ENCODE measurements at places on chromosomes 2 and 18.

DNA sequence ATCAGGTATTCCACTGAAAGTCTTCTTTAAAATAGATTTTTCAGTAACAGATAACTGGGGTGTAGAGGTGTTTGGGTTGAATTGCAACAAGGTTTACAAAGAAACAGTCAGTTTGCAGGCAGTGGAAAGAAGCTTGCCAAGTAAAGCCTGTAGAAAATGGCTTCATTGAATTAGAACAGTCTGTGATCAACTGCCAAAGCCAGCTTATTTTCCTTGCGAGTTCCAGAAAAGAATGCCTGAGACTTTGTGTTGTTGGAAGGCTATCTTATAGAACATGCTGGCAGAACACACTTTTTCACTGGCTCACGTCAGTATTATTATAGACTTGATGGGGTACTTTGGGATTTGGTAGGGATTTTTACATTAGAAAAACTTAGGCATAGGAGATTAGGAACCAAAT lies 601.0 kb downstream of the XIRP2 start:
- no peak for DNase-seq

- no peak for DNase-seq
Observed at GRCh38 chr18:77700051-77700450, 450.4 kb downstream of the GALR1 start.

DNA sequence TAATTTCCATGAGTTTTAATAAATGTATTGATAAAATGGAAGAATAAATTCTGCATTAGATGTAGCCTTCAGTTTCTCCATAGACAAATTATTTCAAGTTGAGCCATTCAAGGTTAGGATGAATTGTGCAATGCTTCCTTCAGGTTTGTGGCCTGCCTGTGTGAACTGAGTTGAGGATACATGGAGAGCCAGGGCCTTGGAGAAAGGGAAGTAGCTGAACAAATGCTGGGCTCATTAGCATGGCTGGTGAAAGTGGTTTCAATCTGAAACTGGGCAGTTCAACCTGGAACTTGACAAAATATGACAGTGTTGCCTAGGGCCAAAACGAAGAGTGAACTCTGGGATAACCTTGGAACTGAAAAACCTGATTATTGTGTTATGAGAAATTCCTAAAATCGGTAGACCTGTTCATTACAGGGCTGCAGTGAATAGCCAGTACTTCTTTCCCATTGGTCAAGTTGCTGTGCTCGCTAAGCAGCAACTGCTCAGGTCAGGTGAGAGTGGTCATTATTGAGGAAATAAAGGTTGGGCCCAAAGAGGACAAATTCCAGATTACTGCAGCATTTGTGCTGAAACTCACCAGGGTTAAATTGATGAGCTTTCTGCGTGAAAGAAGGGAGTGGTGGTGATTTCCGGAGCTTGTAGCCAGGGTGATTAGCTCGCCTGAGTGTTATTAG lies 12.7 kb downstream of the INPP1 start:
- DNase-seq, result no peak

GRCh38 chr2:25794544-25795276 lies 83.6 kb downstream of the ASXL2 start:
- DNase-seq, result no peak

GRCh38 chr2:174606336-174606735 lies 8.7 kb upstream of the WIPF1 start:
- DNase-seq, result no peak

DNA sequence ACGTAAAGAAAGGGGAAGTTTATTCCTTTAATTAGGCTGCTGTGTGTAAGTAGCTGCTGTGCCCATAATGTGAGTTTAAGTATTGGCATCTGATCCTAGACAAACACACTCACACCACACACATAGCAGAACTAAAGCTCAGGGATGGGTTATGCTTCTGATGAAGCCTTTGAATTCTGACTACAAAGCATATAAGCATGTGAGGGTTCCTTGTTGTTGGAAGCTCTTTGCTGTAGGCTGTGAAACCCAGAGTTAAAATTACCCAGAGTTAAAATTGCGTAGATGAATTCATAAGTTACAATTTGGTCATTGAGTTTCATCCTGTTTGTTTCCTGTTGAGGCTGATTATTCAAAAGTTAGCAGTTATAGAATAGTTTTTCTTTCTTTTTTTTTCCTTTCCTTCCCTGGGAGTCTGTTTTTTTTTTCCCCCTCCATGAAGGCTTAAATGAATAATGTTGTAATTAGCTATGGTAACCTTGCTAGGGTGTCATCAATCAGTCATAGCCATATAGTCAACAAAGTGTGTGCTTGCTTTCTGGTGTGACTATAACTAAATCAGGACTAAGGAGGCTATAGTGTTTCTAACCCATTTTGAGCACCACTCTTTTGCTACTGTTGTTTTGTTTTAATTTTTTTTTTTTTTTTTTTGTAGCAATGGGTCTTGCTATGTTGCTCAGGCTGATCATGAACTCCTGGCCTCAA lies 426.1 kb downstream of the PARD3B start:
- no peak for DNase-seq

GRCh38 chr2:39127973-39128372 lies 7.1 kb upstream of the SOS1 start:
- DNase-seq, result no peak

DNA sequence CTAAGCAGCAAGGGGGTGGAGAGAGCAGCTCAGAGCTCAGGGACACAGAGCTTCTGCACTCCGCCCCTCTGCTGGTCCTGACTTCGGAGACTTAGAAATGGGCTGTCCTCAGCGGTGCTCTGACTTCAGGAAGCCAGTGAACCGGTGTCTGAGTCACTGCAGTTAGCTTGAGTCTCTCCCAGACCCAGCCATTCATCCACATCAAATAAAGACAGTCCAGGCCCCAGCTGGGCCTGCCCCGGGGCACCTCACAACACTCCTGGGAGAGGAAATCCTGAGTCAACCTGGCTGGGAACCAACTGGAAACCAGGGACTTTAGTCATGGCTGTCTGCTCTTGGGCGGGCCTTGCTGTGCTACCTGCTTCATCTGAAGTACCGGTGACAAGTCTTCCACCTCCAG lies 5.4 kb upstream of the ITGB6 start:
- DNase-seq, result no peak

DNA sequence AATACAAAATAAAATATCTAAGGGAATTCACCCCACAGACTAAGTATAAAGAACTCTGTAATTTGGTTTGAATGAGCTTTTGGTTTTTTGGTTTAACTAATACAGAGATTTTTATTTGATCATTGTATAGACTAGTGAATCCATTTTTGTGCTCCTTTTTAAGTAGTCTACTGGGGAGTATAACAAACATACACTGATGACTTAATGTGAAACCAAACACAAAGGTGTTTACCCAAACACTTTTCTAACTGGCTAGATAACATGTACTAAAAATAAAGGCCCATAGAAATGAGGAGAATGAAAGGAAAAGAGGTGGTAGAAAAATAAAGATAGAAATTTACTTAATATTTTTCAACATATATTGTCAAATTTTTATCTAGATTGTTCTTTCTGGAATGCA lies 146.0 kb downstream of the NRXN1 start:
- DNase-seq, result no peak

DNA sequence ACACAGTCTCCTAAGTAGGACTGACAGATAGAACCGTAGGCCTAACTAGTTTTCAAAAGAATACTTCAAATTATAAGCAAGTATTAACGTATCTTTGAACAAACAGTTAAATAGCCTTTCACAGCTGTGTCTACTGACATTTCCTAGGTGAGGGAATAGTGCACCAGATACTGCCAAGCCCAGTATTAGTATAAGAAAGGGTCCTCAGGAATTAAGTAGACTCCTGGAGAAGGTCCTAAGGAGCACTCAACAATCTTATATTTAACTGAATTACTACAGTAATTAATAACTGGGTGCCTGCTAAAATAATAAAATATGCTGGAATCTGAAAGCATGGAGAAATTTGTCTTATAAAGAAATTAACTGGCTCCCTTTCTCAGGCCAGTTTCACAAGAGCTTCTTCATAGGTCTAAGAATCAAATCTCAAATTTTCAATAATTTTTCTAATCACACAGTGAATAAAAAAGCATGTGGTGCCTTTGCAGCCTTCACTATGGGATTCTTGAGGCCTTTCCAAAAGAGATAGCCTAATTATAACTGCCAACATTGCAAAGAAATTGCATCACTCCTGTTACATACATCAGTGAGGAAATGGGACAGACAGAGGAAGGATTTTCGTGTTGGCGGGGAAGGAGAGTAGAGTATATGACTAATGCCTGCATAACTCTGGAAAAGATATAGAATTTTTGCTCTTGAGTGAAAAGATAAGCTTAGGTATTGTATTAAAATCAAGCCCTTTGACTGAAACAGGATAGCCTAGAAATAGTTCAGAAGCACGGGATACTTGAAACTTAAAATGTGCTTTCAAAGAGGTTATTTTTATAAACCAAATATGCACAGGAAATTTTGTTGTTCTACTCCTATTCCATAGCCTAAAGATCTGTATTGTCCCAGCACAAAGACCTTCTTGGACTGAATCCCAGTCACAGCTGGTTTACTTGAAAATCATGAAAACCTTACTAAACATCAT lies 228.6 kb upstream of the STK17B start:
- no peak for DNase-seq

DNA sequence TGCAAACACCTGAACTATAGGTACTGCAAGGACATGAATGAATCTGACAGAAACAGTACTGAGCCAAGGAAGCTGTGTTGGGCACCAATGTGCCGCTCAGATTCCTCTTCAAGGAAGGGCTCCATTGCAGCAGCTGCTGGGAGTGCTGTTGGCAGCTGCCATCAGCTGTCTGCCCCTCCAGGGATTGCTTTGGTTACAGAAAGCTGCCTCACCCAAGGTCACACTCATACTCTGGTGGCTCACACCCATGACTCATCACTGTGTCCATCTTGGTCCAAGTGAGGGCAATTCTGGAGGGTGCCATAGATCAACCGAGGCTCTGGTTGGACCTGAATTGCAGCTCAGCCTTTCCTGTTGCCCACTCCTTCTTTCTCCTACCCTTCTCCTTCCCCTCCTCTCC lies 24.4 kb upstream of the TRPM8 start:
- no peak for DNase-seq

DNA sequence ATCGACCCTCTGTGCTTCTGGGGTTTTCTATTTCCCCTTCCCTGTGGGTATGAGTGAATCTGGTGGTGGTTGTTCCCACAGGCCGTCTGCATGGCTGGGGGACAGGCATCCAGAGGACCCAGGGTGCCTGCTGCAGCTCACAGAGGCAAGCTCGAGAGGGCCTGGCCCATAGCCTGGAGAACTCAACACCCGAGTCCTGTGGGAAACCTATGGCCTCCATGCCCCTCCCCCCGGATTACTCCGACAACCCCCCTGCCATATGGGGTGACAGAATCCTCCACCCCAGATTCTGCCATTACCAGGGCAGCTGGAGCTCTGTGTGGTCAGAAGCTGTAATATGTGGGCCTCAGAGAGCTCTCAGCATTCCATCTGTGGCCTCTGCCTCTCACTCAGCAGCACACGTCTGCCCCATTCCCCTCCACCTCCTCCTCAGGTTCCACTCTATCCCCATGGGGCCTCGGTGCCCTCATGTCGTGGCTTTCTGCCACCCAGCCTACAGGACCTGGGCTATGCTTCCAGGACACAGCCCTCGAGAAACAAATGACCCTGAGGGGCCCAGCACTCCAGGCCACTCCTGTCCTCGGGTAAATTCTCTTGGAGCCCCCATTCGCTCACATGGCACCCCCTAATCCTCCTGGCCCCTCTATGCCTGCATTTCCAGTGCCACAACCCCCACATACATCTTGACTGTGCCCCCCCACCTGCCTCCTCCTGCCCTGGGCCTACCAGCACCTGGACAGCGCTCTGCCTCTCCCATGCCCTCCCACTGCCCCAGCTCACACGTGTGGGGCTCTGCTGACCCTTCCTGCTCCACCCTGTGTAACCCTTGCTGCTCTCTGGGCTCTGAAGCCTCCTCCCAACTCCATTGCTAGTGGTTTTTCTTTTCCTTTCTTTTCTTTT lies 3.6 kb downstream of the MZT2A start:
- DNase-seq, result no peak

DNA sequence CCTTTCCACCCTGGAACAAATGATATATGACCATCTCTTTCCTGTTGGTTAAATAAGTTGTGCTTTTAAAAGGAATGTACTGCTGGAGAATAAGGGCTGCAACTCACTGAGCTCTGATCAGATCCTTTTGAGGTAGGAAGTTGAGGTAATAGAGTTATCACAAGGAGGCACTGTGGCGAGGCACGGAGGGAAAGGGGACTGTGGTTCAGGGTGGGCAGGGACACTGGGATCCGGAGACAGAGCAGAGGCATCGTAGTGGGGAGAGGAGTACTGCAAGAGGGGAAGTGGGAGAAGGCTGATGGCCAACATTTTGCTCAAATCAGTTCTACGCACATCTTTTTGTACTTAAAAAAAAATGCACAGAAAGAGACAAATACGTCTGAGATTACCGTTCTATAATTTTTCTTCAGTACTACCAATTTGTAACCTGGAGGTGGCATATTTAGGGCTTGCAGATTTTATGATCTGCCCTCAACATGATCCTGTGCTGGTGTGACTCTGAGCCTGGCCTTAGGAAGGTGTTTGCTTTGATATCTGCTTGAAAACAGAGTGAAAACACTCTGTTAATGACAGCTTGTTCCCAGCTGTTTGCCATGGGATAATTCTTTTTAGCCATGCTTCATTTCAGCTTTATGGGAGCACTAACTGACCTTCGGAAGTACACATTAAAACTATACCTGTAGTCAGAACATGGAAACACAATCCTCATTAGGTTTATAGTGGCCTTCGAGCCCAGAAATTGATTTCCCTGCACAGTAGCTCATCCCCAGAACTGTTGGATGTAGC lies 168.1 kb downstream of the KCNE4 start:
- no peak for DNase-seq

DNA sequence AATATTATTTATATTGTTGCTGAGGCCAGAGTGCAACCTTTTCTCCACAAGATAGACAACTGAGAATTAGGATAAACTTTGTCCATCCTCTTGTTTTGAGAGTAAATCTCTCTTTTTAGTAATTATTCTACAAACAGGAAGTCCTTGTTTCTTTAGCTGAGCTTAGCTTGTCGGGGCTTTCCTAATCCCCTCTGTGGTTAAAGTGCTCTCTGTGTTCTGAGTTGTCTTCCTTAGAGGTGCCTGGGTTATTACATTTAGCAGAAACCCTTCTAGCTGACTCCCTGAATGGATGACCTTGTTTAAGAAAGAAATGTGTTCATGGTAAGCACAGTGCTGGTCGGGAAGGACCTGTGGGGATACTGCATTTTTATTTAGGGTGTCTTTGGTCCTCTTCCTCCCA lies 12.7 kb downstream of the USP39 start:
- no peak for DNase-seq

DNA sequence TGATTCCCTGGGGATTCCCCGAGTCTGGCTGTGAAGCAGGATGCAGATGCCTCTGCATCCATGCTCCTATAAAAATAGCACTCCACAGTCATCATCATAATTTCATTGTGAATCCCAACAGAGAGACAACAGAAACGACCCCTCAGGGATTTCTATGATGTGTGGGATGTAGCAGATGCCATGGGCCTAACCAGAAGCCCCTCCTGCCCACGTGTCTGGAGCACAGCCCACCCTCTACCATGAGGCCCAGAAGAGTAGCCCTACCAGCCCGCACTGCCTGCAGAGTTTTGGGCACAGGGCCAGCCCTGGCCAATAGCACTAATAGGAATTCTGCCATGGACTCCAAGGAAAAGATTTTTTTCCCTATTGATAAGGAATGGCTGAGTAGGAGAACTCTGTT lies 66.6 kb downstream of the GYPC start:
- no peak for DNase-seq
